Pulmonary artery endothelial cell (primary cell): ENCODE measurements at places on chromosomes 16 and 17. TPM values are rescaled to one million over a fixed set of nuclear protein-coding genes. Genes with fewer than 3 reads are reported as not detected.

The ARHGAP44 gene
- 0.28 and 0.53 TPM in 2 replicates for total RNA-seq

The ZNF768 gene
- 21.2 and 21.6 TPM in 2 replicates for total RNA-seq

The CES4A gene
- total RNA-seq = 0.59 and 0.85 TPM in 2 replicates

The ITGB3 gene
- total RNA-seq = 96.8 and 104 TPM in 2 replicates

The SLC6A2 gene
- total RNA-seq = not detected in 2 replicates

The KRT20 gene
- not detected in 2 replicates for total RNA-seq
